CD4-positive, alpha-beta T cell treated with Interleukin-10 for 1 hour (primary cell): ENCODE measurements at places on chromosomes 4 and X.

- no peak for DNase-seq
Observed at GRCh38 chrX:48779399-48779798, 7.0 kb upstream of the GATA1 start.

GRCh38 chrX:122770581-122770980, 413.5 kb upstream of the GRIA3 start:
- DNase-seq: no peak

DNA sequence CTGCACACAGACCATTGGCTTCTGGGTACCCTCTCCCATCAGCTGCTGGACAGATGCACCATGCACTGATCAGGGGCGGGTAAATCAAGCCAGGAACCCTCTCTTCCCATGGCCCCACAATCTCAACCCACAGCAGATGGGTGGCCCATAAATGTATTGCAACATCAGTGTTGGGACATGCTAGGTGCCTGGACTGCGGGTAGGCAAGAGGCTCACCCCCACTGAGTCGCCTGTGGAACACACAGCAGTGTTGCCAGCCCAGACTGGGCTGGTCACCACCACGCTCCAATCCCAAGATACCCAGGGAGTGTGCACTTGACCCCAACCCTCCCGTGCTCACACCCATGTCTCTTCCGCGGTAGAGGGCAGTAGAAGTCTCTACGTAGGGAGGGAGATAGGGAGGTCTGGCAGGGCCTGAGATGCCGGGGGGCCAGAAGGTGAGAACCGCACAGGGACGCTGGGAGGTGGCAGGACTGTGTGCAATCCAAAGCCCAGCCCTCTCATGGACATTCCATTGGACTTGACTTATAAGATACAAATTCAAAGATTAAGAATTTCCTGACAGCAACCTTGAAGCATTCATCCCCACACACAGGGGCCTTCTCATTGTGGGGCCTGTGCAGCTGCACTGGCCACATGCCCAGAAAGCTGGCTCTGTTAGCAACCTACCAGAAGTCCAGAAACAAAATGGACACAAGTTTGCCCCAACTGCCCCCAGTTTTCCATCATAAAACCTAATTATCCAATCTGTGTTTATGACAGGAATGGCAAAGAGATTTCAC, 183.7 kb downstream of the NSUN7 start:
- no peak for DNase-seq

DNA sequence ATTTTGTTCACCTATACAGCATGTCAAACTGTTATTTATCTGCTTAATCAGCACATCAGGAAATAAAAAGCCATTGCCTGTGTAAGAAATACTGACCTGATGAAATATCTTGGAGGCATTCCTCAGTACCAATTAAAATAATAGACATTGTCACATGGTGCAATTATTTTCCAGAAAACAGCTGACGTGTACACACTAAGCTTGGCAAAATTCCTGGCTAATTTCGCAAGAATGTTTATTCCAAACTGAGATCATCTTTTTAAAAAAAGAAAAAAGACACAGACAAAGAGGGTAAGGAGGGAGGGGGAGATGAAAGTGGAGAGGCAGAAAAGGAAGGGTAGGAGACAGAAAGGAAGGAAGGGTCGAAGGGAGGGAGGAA, 61.9 kb upstream of the NFKB1 start:
- DNase-seq: no peak

- DNase-seq: no peak
Observed at GRCh38 chr4:100421361-100421978, 96.4 kb downstream of the EMCN start.

GRCh38 chrX:1500701-1501624, 36.0 kb downstream of the P2RY8 start:
- peak; percentile 55 for DNase-seq

DNA sequence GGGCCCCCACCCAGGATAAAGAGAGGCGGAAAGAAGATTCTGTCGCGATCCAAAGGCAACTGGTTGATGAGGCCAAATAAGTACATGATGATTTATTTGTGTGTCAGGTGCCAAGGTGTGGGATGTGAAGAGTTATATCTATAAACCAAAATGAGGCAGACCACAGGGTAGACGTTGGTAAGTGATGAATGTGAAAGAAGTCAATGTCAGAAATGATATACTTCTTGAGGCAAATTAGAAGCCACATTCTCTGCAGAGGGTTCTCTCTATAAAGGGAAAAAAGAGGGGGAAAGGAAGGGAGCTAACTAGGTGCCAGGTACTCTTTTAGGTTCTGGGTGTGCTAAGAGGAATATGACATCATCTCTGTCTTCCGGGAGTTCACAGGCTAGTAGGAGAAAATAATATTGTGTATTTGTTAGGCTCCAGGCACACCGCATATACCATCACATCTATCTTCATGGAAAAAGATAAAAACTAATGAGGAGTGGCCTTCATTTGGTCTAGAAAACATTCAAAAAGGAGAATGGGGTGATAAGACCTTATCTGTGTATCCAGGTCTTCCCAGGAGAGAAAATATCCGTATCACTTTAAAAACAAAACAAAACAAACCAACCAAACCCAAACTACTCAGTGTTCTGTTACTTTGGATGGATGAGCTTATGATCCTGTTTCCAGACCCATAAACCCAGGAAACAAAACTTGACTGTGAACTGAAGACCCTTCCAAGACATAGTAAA, 4.8 kb upstream of the SH2D1A start:
- no peak for DNase-seq

DNA sequence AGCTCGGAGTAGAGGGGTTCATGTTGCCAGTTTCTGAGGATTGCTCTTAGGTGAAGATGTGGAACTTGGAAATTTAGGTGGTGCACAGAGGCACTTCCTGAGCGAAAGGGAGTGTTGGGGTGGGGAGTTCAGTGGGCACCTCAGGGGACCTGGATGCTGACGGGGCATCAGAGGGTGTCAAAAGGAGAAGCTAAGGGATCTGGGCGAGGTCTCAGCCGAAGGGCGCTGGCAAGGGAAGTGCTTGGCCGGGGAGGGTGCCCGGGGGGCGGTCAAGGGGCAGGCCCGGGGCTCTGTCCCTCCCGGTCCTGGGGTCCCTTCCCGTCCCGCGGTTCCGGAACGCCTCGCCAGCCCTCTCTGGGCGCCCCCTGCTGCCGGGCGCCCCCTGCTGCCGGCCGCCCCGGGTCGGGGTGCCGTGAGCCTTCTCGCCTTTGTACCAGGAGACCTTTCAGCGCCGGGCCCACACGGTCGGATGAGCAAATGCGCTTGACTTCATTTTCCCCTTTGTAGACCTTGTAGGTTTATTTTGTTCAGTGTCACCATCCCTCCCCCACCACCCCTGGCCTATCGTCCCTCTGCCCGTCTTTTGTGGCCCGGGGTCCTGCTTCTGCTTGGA, 3.0 kb upstream of the PHOX2B start:
- DNase-seq: no peak

DNA sequence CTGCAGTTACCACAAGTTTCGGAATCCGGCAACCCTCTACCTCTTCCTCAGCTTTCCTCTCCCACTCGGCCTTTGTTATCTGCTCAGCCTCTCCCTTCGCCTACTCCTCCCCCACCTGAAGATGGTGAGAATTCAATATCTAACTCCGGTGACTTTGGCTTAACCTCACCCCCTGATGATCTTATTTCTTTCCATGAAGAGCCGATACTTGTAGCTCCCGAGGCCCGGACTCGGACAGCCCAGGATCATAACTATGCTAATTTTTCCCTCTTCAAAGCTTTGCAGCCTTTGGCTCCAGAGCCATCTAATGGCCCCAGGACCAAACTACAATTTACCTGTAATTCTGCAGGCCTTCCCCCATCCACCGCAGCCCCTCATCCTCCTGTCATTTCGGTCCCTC, 32.0 kb upstream of the MGST2 start:
- DNase-seq: no peak

DNA sequence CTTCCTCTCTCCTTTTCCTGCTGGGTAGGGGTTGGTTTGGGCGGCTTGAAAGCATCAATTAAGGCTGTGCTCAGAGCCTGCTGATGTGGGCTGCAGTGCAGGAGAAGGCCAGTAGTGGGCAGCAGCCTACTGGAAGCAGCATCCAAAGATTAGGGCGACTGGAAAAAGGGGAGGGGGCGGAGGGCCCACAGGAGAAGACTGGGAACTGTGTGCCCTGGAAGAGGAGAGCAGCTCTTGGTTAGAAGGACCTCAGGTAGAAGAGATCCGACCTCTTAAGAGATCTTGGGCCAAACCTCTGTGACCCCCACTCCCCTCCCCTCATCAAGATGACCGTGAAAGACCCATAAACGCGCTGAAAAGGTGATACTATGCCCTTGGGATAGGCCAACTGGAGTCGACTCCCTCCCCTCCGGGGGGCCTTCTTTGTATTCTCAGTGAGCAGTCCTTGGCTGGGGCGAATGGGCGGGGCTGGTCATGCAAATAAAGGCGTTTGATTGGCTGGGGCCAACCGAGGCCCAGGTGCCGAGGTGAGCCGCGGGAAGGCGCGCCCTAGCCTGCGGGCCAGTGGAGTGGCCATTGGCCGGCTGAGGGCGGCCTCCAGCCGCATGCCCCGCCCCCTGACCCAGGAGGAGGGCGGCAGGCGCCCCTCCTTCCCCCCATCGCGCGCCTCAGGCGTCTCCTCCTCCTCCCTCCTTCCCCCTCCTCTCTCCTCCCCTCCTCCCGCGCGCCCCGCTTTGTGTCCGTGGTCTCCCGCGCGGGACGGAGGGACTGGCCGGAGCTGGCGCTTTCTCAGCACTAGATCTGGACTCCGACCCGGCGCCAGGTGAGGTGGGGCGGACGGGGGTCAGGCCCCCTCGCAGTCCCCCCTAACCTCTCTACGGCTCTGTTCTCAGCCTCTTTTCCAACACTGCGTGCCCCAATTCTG, 10.1 kb downstream of the DLG3 start:
- DNase-seq: peak; percentile 84

- no peak for DNase-seq
Observed at GRCh38 chrX:40209951-40210617, 112.3 kb upstream of the BCOR start.

DNA sequence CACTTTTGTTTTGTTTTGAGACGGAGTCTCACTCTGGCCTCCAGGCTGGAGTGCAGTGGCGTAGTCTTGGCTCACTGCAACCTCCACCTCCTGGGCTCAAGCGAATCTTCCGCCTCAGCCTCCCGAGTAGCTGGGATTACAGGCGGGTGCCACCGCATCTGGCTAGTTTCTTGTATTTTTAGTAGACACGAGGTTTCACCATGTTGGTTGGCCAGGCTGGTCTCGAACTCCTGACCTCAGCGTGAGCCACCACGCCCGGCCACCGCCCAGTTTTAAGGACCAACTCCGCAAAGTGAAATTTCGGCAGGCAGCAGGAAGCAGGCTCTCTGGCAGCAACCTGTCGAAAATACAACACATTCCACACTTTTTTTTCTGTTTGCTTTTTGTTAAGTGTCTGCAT, 13.4 kb downstream of the DHRSX start:
- no peak for DNase-seq

GRCh38 chrX:126575911-126576310, 23.3 kb upstream of the DCAF12L1 start:
- no peak for DNase-seq

DNA sequence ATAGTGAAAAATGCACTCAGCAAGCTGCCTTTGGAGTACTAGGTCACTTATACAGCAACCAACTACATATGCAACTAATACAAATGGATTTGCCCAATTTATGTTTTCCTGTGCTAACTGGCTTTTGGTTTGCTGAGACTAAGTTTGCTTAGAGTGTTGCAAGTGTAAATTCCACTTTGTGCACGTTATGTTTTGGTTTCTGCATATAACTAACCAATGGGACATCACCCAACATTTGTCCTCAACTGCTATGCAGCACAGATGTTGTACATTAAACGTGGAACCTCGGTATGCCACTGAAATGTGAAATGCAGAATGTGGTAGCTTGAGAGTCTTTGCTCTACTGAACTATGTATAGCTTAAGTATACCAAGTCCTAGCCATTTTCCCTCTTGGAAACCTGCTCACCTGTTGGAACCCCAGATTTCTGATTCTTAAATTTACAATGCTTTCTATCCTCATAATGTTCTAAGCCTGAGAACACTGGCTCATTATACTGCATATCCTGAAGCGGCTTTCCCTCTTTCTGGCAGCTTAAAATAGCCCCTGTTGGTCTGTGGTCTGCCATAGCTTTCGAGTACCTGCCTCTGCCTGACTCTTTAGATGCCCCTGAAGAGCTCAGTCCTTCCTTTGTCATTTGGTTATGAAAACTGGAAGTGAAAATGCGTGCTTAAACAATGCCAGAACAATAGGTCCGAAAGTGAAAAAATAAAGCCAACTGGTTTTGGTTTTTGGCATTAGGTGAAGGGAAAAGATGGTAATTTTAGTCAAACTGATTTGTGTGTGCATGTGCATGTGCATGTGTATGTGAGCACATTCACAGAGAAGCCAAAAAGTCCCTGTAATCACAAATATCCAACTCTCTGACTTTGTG, 158.0 kb downstream of the SH2D1A start:
- DNase-seq: no peak
